HuH-7 (cell line): ENCODE measurements at places on chromosomes 12 and 14.

DNA sequence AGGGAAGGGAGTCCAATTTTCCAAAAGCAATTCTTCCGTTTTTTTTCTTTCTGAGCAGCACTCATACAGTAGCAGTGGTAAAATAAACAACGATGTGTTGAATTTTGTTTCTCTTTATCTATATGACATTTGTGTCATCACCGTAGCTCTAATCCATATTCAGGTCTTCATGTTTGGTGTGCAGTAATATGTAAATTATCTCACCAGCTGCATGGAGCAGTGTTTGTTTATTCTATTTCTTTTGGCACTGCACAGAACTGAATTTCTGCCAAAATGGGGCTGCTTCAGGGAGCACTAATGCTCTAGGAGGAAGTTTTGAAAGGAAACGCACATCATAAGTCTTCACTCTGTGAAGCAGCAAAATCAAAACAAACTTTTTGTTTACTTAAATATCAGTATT is 130.0 kb upstream of the NPAS3 start:
- no peak for DNase-seq

- no peak for DNase-seq
Measured at GRCh38 chr12:106994579-106995220, 7.8 kb upstream of the MTERF2 start.

- no peak for DNase-seq
Measured at GRCh38 chr12:121724925-121725324, 12.4 kb downstream of the TMEM120B start.

- no peak for DNase-seq
Measured at GRCh38 chr12:3973269-3973884, 100.2 kb upstream of the PARP11 start.

DNA sequence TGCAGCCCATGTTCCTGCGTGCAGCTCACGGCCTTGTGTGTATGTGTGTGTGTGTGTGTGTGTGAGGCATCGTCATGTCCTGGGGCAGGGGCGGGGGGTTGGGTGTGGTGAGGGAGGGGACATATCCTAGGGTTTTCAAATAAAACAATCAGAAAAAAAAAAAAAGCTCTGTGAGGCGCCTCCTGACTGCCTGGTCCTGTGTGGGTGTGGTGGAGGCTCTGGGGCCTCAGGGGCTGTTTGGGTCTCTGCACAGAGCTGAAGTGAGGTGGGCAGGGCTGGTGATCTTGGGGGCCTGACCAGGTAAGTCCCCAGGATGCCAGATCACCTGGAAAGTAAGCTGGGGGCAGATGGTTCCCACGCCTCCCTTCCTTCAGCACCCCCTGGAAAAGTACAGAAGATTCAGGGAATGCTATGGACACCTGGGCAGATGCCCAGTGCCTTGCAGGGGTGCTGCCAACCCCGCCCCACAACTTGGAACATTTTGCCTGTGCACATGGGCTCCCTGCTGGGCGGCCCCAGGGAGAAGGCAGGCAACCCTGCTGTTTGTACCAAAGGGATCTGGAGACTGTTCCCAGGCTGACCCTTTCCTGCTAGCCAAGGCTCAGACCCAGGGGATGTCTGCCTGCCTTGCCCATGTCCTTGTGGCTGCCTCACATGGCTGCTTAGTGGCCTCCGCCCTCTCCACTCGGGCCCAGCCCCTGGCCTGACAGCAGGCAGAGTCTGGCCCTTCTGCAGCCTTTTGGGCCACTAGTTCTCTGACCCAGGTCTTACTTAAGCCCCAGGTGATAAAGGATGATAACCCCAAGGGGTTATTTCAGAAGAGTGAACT is 28.8 kb downstream of the CLSTN3 start:
- no peak for DNase-seq

DNA sequence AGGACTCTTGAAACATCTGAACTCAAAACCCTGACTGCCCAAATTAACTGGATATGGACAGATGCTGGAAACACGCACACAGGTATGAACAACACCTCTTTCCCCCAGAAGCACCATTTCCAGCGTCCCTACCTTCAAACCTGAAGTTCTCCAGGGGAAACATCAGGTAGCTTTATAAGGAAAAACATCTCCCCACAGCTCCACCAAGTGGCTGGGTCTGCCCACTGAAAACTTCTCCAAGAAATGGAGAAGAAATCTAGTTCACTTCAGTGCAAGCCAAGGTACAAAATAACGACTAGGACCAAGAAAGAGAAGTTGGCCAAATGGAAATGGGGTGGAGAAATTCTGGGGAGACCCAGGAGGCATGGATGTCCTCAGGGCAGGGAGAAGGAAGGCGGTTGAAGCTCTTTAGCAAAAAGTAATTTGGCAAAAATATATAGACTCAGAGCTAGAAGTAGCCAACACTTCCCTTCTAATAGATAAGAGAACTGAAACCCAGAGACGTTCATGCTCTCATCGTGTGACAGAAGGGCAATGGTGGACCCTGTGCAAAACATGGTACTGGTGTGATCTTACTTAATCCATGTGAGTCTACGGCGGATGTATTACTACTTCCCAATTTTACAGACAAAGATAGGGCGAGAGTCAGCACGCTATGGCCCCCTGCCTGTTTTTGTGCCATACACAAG is 10.5 kb upstream of the NUAK1 start:
- no peak for DNase-seq

DNA sequence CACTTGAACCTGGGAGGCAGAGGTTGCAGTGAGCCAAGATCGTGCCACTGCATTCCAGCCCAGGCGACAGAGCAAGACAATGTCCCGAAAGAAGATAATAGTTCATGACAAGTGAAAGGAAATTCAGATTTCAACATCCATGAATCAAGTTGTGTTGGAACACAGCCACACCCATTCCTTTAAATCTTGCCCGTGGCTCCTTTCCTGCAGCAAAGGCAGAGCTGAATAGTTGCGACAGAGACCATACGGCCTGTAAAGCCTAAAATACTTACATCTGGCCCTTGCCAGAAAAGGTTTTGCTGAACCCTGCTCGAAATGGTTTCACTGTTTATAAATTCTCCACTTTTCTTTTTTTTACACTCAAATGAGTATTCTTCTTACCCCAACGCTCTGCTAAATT is 17.7 kb upstream of the ITPK1 start:
- DNase-seq = no peak

- DNase-seq = no peak
Measured at GRCh38 chr14:93183596-93184317, 940 bp downstream of the MOAP1 start.
